ENCODE measurements at places on chromosomes 5 and 9. TPM values are rescaled to one million over a fixed set of nuclear protein-coding genes. Genes with fewer than 3 reads are reported as not detected.

- no peak for DNase-seq
Observed at GRCh38 chr5:80790698-80791097, 135.9 kb upstream of the DHFR start.

The GALNT12 gene
- total RNA-seq, result 7.8 TPM

DNA sequence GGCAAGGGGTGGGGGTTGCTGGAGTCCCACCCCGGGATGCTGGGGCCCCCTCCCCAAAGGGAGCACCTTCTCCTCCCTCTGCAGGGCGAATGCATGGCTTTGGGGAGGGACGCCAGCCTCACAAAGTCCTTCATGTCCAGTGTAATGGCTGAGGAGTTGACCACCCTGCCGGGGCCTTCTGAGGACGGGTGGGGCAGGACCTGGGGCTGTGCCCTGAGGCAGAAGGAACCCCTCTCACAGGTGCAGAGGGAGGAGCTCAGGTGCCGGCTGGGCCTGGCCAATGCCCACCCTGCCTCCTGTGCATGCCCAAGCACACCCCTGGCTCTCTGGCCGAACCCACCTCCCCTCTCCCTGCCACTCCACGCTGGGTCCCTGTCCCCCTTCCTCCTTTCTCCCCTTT is 64.3 kb upstream of the RNU6ATAC start:
- no peak for DNase-seq

The SARDH gene
- total RNA-seq, result 2.4 TPM

The ENC1 gene
- total RNA-seq, result 15.3 TPM

The N4BP3 gene
- total RNA-seq, result 0.32 TPM

DNA sequence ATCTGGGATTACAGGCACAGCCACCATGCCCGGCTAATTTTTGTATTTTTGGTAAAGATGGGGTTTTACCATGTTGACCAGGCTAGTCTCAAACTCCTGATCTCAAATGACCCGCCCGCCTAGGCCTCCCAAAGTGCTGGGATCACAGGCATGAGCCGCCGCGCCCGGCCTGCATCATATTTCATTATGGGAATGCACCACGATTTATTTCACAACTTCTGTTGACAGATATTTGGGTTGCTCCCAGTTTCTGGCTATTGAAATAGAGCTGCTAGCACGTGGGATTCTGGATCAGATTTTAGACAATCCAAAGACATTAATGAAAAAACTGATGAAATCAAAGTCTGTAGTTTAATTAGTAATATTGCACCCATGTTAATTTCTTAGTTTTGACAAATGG is 48.4 kb upstream of the FUBP3 start:
- DNase-seq, result peak; percentile 39

DNA sequence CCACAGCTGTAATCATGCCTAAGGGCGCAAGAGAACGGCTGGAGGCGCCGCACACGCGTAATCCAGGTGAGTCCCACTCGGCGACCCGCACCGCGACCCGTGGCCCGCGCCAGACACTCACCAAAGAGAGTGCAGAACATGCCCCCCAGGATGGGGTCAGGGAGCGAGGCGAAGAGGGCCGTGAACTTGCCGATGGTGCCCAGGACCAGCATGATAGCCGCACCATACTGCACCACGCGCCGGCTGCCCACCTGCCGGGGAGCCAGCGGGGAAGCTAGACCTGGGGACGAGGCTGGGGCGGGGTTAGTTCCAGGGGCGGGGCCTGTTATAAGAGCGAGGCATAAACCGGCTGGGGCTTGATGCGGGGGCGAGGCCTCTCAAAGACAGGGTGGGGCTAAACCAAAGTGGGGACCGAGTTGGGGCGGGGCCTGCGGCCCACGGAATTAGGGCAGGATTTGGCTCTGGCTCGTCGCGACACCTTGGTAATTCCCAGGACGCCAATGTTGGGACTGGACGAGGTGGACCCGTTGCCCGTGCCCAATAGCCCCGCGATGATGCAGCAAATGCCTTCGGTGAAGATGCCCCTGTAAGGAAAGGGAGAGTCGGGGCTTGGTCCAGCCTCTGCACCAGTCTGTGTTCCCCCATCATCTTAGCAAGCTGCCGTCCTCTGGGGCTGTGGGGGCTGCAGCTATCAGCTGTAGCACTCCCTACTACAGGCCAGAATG is 4.8 kb downstream of the SLC23A1 start:
- no peak for DNase-seq

DNA sequence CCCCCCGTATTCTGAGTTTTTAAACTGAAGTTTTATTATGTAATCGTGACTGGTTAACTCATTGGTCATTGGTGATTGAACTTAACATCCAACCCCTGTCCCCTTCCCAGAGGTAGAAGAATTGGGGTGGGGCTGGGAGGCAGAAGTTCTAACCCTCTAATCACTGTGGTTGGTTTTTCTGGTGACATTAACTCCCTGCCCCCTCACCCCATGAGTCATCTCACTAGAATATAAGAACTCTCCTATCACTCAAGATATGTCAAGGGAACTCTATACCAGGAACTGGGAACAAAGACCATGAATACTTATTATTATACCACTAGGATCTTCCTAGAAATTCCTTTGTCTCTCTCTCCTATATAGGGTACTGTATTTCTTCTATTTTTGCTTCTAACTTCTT is 52.3 kb upstream of the CAVIN4 start:
- DNase-seq, result no peak

The SLC22A4 gene
- total RNA-seq, result 26.3 TPM

DNA sequence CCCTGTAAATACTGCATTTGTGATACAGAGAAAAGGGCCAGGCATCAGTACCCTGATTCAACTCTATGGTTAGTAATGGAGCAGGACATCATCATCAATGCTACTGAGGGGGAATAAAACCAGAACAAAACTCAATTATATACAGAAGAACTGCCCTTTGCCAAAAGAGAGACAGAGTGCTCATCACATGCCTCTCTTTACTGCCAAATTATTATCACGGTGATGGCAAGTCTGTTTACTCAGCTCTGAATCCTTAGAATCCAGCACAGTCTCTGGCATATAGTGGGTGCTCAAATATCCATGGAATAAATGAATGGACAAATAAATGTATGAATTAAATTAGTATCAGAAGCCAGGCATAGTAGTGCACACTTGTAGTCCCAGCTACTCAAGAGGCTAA is 130.2 kb downstream of the TTC39B start:
- no peak for DNase-seq

- DNase-seq, result no peak
Observed at GRCh38 chr5:59709346-59709821, 184.1 kb downstream of the PDE4D start.

DNA sequence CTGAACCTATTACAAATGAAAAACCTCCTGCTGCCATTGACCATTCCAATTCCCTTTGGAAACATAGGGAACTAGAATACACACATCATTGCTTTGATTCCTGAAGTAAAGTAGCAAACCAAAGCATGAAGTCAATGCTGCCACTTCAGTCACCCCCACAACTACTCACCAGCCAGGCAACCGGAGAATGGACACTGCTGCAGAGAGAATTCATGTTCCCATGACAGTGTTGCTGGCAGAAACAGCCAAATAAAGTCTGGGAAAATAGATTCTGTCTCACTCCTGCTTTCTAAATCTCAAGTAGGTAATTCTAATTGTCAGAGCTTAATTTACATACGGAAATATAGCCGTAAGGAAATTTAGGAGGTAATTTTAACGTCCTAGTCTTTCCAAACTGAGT is 162.9 kb upstream of the PLPPR1 start:
- no peak for DNase-seq

DNA sequence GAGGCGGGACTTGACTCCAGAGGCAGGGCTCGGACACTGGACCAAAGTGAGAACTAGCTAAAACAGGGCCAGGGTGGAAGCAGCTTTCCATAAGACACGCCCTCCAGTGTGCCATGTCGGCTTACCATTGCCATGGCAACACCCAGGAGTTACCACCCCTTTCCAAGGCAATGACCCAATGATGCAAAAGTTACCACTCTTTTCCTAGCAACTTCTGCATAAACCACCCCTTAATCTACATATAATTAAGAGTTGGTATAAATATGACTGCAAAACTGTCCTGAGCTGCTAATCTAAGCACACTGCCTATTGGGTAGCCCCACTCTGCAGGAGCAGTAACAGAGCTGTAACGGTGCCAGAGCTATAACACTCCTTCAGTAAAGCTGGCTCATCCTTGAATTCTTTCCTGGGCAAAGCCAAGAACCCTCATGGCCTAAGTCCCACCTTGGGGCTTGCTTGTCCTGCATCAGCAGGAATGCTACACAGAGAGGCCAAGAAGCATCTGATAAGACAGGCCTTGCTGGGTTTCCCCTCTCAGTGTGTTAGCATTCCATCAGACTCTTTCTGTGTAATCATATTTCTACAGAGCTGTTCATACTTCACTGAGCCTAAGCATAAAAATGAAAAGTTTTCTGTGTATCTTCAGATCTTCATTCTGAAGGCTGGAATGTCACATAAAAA is 262.7 kb upstream of the KLF9 start:
- no peak for DNase-seq

The CCDC192 gene
- total RNA-seq, result not detected

- DNase-seq, result no peak
Observed at GRCh38 chr5:11928909-11929308, 24.7 kb upstream of the CTNND2 start.

GRCh38 chr5:149019679-149020078 is 43.2 kb downstream of the SH3TC2 start:
- DNase-seq, result no peak

The TCERG1 gene
- 23.6 TPM for total RNA-seq

The SPATA31C2 gene
- not detected for total RNA-seq

GRCh38 chr5:110663525-110663924 is 62.9 kb downstream of the TMEM232 start:
- no peak for DNase-seq

The FGF1 gene
- total RNA-seq, result 13.8 TPM

- no peak for DNase-seq
Observed at GRCh38 chr9:100375658-100376057, 22.9 kb upstream of the TEX10 start.

- DNase-seq, result no peak
Observed at GRCh38 chr9:111154081-111154562, 115.9 kb upstream of the LPAR1 start.

GRCh38 chr5:57976506-57976905 is 483.4 kb downstream of the PLK2 start:
- DNase-seq, result no peak

The NRG2 gene
- total RNA-seq, result not detected

DNA sequence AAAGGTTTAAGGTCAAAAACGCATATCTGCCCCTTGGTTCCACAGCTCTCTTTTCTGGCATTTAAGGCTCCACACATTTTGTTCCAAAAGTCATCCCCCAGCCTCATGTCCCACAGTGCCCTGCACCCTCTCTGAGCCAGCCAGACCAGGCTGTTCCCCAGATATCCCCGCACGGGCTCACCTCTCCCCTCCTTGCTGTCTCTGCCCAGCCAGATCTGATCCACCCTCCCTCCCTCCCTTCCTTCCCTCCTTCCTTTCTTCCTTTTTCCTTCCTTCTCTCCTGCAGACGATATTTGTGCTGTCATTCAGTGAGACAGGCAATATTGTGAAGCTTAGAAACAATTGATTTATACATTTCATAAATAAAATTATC is 37.0 kb downstream of the DUSP1 start:
- no peak for DNase-seq

The LECT2 gene
- total RNA-seq, result not detected

DNA sequence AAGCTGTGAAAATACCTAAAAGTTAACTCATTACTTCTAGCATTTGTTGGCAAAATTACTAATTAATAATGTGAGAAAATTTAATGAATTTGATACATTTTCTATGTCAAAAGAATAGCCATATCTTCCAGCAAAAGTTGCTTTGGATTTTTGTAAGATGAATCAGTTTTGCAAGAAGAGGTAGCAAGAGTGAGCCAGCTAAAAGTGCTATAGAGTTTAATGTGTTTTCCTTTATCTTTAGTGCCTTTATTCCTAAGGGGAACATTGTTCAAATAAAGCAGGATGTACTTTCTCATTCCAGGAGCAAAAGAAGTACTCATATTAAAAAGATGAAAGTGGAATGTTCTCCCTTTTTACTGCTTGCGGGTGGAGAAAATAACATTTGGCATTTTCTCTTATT is 622.2 kb downstream of the ANXA1 start:
- no peak for DNase-seq

GRCh38 chr9:129834489-129835127 is 467 bp downstream of the C9orf78 start:
- peak; percentile 65 for DNase-seq

The LHX6 gene
- total RNA-seq, result not detected

GRCh38 chr9:111807197-111807596 is 12.5 kb upstream of the SHOC1 start:
- DNase-seq, result peak; percentile 54

The SPINK7 gene
- not detected for total RNA-seq

The NEUROG1 gene
- not detected for total RNA-seq

GRCh38 chr5:51960617-51961121 is 577.4 kb downstream of the ISL1 start:
- DNase-seq, result peak; percentile 7

DNA sequence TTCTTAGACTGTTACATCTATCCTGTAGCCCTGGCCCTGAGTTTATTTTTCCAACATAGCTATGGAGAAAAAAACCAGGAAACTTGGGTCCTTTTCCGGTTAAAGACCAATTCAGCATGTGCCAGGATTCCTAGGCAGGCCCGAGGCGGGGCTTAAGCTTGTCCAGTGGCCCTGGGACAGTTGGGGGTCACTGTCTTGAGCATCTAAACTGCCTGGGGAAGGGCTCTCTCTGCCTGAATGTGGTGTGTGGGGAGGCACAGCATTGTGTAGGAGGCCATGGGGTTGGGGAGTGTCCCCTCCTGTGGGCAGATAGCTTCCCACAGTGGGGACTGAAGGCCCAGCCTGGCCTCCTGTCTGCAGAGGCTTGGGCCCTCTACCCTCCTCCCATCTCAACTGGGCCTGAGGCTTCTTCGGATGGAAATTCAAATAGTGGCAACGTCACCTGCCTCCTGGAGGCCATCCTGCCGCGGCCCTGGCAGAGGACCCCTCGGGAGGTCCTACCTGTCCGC is 88.8 kb downstream of the PHF2 start:
- DNase-seq, result no peak

GRCh38 chr5:54227109-54227508 is 83.3 kb downstream of the ARL15 start:
- no peak for DNase-seq
